ENCODE measurements at places on chromosomes 16 and 17.

GRCh38 chr16:69145658-69146057 is 13.2 kb downstream of the UTP4 start:
- DNase-seq = no peak

- no peak for DNase-seq
Observed at GRCh38 chr17:2981325-2981724, 82.1 kb downstream of the OR1D5 start.

DNA sequence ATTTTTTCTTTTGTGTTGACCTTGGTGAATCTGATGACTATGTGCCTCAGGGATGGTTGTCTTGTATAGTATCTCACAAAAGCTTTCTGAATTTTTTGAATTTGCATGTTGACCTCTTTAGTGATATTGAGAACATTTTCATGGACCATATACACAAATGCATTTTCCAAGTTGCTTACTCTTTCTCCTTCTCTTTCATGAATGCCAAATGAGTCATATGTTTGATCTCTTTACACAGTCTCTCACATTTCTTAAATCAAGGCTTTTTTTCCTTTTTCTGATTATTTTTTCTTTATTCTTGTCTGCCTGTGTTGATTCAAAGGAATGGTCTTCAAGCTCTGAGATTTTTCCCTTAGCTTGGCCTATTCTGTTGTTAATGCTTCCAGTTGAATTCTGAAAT is 46.6 kb upstream of the KCNJ16 start:
- DNase-seq = no peak

DNA sequence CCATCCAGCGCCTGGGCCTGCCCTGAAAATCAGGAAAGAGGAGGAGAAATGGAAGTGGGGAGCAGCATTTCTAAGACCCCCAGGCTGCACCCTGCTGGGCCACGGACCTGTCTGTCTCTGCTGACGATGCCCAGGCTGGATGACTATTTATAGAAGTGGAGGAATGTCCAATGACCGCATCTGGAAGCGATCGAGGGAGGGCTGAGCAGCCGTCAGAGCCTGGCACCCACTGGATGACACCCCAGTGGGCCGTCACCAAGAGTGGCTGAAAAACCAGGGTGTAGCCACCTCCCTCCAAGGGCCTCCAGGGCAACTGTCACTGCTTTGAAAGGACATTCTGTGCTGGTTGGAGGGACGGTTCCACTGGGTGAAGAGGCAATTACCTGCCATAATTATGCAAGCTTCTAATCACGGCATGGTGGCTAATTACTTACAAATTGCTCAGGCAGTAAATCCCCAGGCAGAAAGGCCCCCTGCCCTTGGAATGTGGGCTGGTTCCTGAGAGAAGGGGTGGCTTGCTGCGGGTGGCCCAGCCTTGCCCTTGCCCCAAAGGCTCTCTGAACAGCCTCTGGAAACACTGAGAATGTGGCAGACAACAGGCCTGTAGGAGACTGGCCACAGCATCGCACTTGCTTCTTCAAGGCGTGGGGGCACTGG is 332.1 kb downstream of the C16orf95 start:
- DNase-seq = no peak

DNA sequence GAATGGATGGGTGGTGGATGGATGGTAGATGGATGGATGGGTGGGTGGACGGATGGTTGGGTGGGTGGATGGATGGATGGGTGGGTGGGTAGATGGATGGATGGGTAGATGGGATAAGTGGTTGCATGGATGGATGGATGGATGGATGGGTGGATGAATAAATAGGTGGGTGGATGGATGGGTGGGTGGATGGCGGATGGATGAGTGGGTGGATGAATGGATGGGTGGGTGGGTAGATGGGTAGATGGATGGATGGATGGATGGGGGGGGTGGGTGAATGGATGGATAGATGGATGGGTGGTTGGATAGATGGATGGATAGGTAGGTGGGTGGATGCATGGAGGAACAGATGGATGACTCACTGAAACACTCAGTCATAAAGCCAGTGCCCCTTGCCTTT is 51.0 kb upstream of the FASN start:
- DNase-seq = no peak

- DNase-seq = no peak
Observed at GRCh38 chr16:22235839-22236745, 30.0 kb downstream of the EEF2K start.

GRCh38 chr17:79556271-79556670 is 54.6 kb downstream of the RBFOX3 start:
- no peak for DNase-seq

GRCh38 chr17:49035470-49036269 is 38.5 kb downstream of the IGF2BP1 start:
- peak; percentile 68 for DNase-seq

DNA sequence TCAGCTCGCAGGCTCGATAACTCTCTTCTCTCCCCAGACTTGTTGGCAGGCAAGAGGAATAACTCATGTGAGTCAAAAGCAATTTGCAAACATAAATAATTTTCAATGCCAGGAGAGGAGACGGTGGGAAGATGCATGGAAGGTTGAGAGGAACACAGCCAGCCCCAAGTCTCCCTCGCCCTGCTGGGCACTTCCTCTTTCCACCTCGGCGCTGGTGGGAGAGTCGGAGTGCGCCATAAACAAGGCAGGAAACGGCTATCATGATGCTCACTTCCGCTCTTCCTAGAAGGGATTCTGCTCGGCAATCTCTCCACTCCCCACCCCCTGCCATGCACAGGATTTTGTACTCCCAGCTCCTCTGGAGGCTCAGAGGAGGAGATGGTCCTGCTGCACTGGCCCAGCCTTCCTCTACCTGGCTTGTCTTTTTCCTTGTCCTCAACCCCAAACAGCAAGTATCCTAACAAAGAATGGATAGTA is 13.0 kb downstream of the CBX4 start:
- no peak for DNase-seq

DNA sequence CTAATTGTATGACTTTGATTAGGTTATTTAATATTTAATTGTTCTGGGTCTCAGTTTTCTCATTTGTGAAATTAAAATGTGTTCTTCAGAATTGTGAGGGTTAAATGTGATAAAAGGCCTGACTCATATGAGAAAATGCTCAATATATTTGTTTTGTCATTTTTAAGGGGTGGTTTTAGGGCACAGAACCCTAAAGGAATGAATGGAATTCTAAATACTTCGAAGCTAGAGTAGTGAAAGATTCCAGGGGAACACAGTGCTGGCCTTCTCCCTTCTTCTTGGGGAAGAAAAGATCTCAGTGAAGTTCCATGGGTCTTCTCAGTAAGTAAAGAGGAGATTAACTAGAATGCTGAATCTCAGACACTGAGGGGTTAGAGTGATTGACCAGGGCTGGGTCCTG is 3.9 kb upstream of the SMPD3 start:
- DNase-seq = no peak

DNA sequence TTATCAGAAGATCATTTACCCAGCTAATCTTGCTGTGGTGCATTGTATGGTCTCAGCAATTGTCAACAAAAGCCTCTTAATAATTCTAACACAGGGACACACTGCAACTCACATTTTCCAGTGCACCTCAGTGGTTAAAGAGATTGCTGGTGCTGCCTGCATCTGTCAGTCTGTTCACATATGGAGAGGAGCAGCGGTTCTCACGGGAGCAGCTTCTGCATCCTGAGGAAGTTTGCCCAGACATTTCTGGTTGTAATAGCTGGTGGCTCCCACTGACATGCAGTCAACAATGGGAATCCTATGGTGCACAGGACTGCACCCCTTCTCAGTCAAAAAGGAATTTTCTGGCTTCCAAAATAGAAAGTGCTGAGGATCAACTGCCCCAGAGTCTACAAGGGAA is 7.8 kb downstream of the GGA2 start:
- DNase-seq = no peak

- DNase-seq = no peak
Observed at GRCh38 chr17:28956861-28957260, 5.5 kb upstream of the PHF12 start.
